ENCODE measurements at places on chromosomes 11 and 22.

- DNase-seq, result no peak
These were observed 1.1 kb upstream of the ZC3H12C start for GRCh38 chr11:110092111-110092514.

- DNase-seq, result no peak
These were observed 154.7 kb downstream of the TBC1D22A start for GRCh38 chr22:46916886-46917770.

DNA sequence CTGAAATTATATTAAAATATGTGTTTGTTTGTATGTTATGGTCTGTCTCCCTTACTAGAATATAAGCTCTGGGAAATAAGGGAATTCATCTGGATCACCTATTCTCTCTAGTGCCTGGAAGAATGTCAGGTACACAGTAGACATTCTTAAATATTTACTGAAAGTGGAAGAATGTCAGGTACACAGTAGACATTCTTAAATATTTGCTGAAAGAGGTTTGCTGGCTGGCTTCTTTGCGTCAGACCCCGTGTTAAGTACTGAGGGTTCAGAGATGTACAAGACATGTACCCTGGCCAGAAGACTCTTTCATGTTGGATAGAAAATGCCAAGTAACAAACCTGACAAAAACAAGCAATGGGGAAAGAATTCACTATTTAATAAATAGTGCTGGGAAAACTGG lies 199.1 kb downstream of the INSC start:
- no peak for DNase-seq

- no peak for DNase-seq
These were observed 34.0 kb upstream of the CLPB start for GRCh38 chr11:72468289-72468688.

DNA sequence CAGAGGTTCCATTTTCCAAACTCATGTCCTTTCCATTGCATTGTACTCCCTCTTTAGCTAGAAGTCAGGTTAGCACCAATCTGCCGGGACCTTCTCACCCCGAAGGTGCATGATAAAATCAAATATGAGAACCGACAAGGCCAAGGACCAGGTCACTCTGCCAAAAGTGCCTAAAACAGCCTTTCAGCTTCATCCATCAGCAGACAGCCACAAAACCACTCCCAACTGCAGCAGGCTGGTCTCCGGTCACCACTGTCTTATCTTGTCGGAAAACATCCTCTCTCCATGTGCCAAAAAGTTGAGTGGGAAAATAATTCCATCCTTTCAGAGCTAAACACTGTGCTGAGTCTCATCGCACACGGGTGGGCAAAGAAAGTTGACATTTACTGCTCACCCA lies 1.4 kb downstream of the PI4KA start:
- no peak for DNase-seq

DNA sequence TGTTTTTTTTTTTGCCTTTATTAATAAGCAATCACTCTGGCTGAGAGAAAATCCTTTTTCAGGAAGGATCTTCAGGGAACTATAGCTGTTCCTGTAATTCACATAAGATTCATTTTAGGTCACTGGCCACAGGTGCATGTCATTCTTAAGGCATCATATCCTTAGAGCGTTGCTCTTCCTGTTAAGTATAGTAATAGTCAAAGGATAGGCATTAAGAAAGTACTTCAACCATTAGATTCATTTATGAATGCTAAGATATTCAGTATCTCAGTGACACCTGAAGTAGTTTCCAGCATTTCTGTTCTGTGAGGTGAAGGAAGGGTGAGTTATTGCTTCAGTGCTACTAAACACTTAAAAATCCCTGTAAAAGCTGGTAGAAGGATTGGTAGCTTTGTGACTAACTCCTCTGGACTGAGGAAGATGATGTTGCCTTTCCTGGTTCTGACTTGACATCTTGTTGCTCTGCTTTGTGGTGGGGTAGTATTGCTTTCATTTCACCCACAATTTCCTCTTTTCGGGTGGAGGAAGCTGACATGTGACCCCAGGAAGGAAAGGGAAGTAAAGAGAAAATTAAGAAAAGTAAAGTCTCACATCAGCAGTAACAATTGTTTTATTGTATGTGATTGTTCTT lies 34.7 kb downstream of the RNF169 start:
- DNase-seq, result peak; percentile 55

GRCh38 chr22:44325718-44326490 lies 13.2 kb upstream of the SHISAL1 start:
- no peak for DNase-seq

DNA sequence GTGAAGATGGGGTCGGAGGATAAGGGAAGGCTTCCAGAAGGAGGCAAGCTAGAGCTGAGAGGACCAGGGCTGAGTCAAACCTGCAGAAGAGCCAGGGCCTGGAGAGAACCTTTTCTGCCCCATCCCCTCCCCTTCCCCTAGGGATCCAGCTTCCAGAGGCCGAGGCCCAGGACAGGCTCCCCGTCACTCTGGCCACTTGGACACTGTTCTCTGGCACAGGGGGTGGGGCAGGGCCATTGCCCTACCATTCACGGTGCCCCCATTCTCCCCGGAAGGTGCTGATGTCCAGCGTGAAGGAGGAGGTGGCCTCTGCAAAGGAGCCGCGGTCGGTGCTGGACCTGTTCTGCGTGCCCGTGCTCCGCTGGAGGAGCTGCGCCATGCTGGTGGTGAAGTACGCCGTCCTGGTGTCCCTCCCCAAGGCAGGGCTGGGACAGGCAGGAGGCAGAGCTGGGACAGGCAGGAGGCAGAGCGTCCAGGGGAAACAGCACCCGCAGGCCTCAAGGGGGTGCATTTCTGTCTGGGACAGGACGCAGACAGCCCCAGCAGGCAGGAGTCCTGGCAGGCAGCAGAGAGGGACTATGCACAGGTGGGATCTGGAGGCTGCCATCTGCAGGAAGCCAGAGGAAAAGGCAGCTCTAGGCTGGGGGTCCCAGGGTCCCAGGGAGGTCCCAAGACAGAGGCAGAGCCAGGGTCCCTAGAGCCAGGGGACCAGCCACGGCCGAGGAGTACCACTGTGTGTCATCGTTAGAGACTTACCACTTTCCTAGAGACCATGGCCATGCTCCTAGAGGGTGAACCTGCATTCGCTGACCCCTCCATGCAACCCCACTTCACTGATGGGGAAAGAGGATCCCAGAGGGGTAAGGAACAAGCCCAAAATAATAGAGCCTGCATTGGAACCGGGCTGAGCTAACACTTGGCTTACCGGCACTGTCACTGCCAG lies 25.8 kb upstream of the SLC22A12 start:
- DNase-seq, result no peak

GRCh38 chr11:77602381-77603088 lies 12.8 kb downstream of the AQP11 start:
- DNase-seq, result no peak

DNA sequence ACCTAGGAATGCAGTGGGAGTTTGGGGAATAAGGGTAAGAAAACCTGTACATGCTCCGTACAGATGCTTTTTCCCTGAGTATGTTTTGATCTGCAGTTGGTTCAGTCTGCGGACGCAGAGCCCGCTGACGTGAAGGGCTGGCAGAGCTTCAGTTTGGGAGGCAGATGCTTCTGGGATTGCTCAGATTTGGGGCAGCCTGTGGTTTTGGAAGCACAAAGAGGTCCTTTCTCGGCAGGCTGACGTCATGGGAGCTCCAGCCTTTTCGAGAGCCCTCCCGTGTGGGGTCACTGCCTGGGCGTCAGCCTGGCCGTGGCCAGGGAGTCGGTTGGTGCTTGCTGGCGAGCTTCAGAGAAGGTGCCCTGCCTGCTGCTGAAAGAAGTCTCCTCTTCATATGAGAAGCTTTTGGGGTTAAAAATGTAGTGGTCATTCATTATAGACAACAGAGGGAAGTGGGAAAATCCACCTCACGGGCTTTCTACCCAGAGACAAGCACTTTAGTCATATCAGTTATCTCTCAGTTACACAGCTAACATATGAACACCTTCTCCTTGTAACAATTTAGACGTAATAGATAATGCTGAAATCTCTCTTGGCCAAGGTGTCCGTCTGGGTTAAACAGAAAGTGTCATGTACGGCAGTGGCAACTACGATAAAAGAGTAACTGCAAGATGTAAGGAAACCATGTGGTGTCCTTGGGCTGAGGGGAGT lies 26.8 kb downstream of the TPCN2 start:
- no peak for DNase-seq

- DNase-seq, result no peak
These were observed 1.1 kb downstream of the HMGXB4 start for GRCh38 chr22:35258191-35258988.

DNA sequence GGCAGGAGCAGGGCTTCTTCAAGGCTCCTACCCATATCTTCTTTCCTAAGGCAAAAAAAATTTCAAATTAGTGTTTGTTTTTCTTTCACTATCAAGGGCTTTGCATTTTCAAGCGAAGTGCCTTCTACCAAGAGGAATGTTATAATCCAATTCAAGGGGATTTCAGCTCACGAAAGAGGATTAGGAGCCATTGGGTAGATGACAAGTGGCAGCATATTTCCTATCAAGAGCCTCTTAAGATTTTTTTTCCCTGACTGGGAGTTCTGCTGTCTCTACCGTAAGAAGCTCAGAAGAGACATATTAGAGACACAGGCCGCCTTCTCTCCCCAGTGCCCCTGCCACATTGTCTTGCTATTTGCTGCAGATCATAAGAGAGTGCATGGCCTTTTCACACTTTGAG lies 55.9 kb upstream of the BMAL1 start:
- no peak for DNase-seq

GRCh38 chr22:42343121-42343454 lies 72.6 kb upstream of the TCF20 start:
- DNase-seq, result no peak

GRCh38 chr11:85946221-85946620 lies 91.0 kb downstream of the CCDC83 start:
- DNase-seq, result no peak

- DNase-seq, result no peak
These were observed 670 bp downstream of the LSP1 start for GRCh38 chr11:1853376-1854131.

DNA sequence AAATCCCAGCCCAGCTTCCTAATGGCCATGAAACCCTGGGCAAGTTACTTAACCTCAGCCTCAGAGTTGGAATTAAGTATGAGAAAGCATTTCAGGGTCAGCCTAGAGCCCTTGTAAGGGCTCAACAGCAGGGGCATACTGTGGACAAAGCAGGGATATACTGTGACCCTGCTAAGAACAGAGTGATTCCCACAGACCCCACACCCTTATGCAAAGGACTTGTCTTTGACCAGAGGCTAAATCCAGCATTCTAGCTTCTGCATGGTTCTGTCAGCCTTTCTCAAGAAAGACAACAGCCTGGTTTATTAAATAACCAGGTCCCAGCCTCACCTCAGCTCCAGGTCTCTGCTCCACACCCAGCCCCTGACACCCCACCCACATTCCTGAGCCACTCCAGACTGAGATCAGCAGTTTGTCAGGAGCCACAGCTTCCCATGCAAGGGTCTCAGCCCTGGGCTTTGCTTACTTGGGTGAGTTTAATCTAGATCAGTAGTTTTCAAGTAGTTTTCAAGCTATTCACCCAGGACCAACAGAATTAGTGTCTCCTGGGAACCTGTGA lies 69.2 kb downstream of the GALNT18 start:
- DNase-seq, result no peak

DNA sequence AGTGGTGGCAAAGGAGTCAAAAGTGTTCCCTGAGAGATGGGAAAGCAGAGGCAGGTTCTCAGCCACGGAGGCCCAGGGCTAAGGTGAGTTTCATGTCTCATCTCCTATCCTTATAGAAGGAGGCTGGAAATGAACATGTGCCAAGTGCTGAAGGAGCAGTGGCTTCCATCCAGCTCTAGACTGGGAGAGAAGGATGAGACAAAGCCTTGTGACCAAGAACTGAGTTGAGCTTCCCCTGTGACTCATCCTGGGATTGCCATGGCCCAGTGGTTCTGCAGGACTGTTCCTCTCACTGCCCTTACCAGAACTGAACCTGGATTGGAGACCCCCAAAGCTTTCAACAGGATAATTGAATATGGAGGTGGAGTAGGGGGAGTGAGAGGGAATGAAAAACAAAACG lies 16.7 kb upstream of the OR9Q1 start:
- no peak for DNase-seq

DNA sequence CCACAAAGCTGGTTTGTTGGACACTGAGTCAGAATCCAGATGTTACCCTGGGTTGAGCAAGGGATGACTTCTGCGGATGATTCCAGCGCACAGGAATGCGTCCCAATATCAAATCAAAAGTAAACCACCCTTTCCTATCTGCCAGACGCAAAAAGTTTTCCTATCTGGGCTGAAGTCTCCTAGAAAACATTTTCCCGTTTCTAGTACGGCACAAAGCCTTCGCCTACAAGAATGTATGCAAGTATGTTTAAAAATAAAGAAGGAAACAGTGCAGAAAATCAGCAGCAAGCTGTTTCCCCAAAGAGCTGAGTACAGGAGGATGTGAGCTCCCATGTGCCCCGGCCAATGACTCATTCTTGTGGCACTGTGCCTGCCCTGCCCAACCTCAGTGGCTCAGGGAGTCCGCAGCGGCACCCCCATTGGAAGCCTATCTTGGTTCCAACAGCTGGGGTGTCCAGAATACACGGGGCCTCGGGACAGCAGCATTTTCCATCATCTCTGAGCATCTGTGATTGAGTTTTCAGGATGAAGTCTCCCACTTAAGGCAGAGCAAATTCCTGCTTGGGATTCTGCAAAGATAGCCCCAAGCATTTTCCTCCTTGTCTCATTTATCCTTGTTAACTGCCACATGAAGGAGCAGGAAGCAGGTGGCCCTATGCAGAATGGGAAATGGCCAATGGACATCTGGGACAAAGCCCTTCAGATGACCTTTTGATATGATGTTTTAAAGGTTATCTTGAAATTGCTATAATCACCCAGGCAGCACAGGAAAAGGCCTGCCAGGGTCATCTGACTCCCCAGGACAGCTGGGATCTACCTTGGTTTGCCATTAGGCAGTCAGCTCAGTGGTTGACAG lies 17.5 kb downstream of the KCNJ5 start:
- no peak for DNase-seq

- no peak for DNase-seq
These were observed 699 bp downstream of the AIFM3 start for GRCh38 chr22:20967697-20968211.

DNA sequence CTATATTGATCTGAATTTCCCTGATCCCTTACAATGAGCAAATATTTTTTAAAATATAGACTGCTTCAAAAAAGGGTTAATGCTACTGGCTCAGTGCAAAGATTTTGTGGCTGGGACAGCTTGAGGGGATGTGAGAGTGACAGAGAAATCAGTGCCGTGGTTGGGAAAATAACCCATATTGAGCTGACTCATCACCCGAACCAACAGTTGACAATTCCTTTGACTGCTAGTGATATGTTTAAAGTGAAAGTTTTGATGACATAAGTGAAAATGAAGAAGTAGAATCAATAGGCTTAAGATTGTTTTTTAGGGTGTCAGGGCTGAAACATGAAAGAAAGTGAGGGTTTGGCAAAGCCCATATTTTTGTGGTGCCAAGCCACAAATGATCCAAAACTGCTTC lies 257.1 kb upstream of the TENM4 start:
- no peak for DNase-seq
